Stimulated activated CD8-positive, alpha-beta memory T cell treated with anti-CD3 and anti-CD28 coated beads, Interleukin-7, amount 100 ng/mL, for 48 hours (primary cell): ENCODE measurements at places on chromosomes 13 and 19.

DNA sequence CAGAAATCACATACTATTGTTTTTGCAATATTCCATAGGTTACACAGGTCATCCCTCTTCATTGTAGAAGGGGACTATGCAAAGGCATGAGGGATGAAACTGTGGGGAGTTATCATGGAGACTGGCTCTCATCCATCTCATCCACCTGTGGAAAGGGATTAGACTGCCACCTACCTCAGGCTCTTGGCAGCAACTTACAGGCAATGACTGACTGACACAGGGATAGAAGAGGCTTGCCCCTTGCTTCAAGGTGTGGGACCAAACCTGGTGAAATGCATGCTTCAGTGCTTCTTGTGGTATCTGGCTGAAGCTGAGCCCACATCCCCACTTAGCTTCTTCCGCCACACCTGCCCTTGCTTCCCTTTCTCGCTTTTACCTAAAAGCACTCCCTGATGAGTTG, 341.3 kb downstream of the GPC5 start:
- DNase-seq, result no peak

GRCh38 chr13:71828117-71828516, 38.9 kb downstream of the DACH1 start:
- DNase-seq, result no peak

- DNase-seq, result no peak
Measured at GRCh38 chr13:113393226-113393562, 29.3 kb upstream of the GRTP1 start.

DNA sequence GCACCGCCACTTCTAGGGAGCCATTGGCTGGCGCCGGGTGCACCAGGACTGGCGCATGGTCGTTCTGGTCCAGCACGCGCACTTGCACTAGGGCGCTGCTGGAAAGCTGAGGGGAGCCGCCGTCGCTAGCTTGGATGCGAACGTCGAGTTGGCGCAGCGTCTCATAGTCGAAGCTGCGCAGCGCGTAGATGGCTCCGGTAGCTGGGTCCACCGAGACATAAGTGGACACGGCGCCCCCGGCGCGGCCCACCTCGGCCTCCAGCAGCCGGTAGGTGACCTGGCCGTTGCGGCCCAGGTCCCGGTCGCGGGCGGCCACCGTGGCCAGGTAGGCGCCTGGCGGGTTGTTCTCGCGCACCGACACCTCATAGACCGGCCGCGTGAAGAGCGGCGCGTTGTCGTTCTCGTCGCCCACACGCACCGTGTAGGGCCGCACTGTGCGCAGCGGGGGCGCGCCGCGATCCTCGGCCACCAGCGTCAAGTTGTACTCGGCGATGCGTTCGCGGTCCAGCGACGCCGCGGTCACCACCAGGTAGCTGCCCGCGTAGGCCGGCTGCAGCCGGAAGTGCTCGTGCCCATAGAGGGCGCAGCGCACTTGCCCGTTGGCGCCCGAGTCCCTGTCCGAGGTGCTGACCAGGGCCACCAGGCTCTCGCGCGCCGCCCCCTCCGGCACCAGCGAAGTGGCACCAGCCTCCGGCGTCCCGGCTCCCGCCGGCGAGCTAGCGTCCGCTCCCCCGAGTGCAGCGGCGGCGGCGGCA, 1.7 kb downstream of the PCDH8 start:
- no peak for DNase-seq

DNA sequence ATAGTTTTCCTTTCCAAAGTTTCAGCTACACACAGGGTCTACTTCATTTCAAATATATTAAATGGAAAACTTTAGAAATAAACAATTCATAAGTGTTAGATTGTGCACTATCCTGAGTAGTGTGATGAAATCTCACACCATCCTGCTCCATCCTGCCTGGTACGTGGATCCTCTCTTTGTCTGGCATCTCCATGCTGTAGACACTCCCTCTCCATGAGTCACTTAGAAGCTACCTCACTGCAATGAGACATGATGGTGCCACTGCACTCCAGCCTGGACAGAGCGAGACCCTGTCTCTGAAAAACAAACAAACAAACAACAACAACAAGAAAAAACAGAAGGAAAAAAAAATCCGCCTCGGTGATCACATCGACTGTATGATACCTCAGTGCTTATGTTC, 191.8 kb downstream of the PCCA start:
- no peak for DNase-seq

DNA sequence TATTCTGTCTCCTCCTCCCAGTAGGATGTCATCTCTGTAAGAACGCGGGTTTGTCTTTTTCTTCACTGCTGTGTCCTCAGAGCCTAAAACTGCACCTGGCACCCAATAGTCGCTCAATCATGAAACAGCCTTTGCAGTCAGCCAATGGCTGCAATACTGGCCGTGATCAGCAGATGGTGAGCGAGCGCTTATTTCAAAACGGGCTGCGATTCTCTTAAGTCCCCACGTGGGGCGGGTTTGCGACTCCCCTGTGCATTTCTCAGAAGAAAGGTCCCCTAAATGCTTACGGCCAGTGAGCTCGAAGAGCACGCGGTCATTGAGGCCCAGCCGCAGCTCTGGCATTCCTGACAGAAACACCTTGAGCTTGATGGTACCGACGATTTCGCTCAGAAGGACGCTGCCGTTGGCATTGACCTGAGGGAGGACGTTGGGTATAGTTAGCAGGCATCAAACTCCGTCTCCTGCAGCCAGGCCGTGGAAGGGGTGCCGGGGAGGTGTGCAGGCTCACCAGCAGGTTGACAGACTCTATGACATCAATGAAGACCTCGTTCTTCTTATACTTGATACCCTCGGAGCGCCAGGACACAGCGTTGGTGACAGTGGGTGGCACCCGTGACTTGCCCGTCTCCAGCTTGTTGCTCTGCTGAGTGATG, 6.0 kb downstream of the AP1M2 start:
- peak; percentile 83 for DNase-seq

DNA sequence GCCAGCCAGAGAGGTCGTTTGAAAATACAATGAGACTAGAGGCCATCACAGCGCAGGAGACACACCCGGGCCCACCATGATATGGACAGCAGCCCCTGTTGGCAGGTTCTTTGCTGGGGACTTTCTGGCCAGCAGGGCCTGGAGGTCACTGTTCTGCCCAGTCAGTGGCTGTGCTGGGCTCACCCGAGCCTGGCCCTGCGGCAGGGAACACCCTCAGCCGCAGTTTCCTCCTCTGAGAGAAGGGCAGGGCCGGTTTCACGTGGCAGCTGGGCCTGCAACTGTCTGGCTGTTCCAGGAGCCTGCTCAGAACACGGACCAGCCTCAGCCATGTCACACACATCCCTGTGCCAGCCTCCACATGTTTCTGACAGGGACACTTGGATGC, 39.4 kb downstream of the ADPRHL1 start:
- no peak for DNase-seq

- DNase-seq, result peak; percentile 50
Measured at GRCh38 chr19:2888731-2889224, 11.9 kb upstream of the ZNF57 start.

DNA sequence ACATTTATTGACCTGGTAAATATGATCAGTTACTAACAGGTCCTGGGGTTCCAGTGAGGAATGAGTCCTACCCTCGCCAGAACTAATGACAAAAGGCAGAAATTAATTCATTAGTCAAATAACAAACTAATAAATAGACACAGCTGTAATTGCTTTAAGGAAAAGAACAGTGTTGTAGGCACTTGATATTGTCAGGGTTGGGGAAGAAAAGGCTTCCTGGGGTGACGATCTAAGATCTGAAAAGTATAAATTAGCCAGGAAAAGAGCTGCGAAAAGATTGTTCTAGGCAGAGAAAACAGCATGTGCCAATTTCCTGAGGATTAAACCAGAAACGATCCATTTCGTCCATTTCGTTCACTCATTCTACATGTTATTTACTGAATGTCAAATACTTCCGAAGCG, 670 bp upstream of the CHAF1A start:
- DNase-seq, result no peak

DNA sequence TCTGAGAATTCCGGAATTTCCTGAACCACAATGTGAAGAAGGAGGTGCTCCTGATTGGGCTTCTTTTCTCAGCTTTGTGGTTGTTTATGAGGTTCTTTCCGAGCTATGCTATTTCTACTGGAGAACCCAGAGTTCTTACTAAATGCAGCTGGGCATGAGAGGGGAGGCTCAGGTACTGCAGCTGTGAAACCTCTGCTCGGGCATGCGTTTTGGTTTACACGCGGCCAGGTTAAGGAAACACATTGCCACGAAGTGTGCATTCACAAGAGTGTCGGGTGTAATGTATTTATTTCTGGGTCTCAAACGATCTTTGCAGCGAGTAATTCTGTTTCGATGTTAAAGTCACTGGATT, 661 bp upstream of the MIR17HG start:
- DNase-seq, result peak; percentile 36

GRCh38 chr13:31011901-31012654, 79.6 kb downstream of the TEX26 start:
- DNase-seq, result no peak

DNA sequence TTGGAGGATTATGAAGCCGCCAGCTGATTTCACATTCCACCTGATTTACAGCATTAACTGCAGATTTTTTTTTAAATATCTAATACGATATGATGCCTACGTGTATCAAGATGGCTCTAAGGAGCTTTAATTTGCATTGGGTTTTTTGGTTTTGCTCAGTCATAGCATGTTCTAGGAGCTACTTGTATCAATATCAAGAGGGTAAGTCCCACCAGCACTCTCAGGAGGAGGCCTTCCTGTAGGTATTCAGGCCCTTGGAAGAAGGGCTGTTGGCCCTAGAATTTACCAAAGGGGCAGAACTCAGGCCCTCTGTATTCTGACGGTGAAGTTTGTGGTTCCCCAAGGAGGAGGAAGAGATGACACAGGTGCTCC, 97.2 kb upstream of the IPO5 start:
- no peak for DNase-seq

DNA sequence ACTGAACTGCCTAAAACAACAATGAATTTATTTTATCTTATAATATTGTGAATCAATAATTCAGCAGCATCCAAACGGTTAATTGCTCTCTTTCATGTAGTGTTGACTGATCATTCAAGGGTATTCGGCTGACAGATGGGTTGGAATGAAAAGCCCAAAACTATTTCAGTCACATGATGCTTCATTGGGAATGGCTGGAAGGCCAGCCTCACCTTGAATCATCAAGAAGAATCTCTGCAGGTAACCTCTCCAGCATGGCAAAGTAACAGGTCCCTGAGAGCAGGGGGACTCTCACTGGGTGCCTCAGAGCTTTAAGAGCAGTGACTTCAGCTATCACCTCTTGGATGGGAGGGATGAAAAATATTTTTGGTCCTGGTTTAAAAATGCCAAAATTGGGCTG, 1395.7 kb downstream of the OLFM4 start:
- no peak for DNase-seq

DNA sequence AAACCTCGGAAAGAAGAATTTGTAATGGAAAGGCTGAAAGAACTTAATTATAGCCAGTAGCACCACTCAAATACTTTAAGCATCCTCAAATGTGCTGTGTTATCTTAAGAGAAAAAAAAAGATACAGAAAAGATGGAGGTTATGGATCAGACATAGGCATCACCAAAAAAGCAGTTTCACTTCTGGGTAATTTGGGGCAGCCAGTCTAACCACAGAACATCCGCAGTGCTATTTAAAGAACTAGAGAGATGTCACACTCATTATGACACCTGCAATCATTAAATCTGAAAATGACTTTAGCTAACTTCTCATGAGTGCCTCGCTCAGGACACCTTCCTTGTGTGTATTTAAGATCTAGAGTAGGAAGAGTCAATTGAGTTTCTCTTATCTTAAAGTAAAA, 211.8 kb downstream of the RBM26 start:
- DNase-seq, result peak; percentile 25

DNA sequence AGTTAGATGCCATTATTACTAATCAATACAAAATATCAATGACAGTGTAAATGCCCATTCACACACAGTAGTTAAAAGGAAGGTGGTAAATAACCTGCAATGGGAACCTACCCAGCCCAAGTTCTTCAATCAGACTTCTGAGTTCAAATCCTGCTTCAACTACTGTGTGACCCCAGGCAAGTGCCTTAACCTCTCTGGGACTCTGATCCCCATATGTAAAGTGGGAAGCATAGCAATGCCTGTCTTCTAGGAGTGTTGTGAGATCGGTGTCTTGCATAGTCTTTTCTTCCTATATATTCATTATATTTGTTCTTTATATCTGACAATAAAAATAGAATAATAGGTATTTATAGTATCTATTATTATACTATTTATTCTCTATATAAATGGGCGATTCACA, 6.9 kb downstream of the TIMM13 start:
- DNase-seq, result no peak
